ENCODE measurements at places on chromosomes 4 and X.

- no peak for DNase-seq
Measured at GRCh38 chr4:57117491-57117890, 7.3 kb upstream of the IGFBP7 start.

DNA sequence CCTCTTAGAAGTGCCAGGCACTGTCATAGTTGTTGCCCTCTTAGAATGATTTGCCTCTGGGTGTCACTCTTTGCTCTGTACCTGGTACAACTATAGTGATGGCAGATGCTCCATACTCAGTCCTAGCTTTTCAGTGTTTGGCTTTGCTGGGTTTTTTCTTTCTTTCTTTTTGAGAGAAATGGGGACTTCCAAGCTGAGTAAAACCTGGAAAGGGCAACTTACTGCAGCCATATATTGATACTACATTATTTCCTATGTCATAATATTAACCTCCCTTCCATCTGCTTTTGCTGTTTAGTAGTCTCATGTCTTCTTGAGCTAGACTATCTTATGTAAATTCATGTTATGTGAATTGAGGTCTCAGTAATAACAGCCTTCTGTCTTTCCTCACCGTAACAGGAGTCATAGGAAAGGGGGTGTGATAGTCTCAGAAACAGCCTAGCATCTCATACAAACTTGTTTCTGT lies 49.0 kb downstream of the NIPAL1 start:
- DNase-seq, result no peak

DNA sequence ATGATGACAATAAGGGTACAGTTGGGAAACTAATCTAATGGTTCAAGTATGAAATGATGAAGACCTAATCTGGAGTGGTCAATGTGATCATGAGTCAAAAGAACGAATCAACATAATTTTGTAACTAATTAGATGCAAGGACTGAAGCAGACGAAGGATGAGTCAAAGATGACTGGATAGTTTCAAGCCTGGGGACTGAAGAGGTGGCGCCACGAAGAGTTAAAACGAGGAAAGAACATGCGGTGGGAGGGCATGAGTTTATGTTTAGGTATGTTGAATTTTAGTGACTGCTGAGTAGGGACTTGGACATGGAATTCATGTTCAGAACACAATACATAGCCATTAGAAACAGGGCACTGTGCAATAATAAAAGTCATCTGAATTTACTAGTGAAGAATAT lies 221.5 kb upstream of the FAM241A start:
- no peak for DNase-seq

- DNase-seq, result no peak
Measured at GRCh38 chr4:1293531-1293941, 3.8 kb downstream of the MAEA start.

- DNase-seq, result no peak
Measured at GRCh38 chr4:126762663-126763247, 870.0 kb upstream of the INTU start.

GRCh38 chr4:40686081-40686913 lies 56.6 kb upstream of the RBM47 start:
- no peak for DNase-seq

GRCh38 chr4:82216219-82216618 lies 157.6 kb downstream of the HNRNPD start:
- no peak for DNase-seq

- no peak for DNase-seq
Measured at GRCh38 chr4:39825741-39826231, 127.8 kb downstream of the UBE2K start.

DNA sequence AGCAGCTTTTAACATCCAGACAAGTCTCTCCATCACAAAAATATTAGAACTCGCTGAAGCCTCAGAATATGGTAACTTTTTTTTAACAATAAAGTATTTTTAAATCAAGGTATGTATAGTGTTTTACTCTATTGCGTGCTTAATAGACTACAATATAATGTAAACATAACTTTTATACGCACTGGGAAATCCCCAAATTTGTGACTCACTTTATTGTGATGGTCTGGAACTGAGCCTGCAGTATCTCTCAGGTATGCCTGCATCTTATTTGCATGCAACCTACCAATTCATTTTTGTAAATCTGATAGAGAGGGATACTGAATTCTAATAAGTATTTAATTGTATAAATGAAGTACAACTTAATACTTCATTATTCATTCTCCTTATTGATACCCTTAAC lies 823.5 kb downstream of the ADGRL3 start:
- DNase-seq, result no peak

- no peak for DNase-seq
Measured at GRCh38 chrX:65575022-65575421, 40.4 kb upstream of the LAS1L start.

- no peak for DNase-seq
Measured at GRCh38 chrX:72052415-72053090, 79.2 kb downstream of the RTL5 start.

- peak; percentile 14 for DNase-seq
Measured at GRCh38 chr4:185011408-185011807, 6.9 kb upstream of the HELT start.

GRCh38 chr4:16199093-16199492 lies 27.2 kb downstream of the TAPT1 start:
- no peak for DNase-seq

DNA sequence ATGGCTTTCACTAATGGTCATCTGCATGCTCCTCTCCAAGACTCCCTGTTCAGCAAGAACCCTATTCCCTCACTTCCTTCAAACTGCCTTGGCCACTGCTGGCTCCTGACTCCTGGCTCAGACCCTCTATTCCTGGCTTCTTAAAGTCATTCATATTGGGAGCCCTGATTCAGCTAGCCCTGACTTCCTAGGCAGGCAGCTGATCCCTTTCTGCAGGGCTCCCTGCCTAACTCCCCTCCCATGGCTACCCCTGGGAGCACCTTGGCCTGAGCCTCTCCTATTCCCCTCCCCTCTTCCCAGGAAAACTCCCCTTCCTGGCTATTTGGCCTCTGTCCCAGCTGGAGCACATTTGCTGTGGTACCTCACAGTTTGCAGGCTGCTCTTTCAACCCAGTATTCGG lies 154.9 kb upstream of the PJA1 start:
- DNase-seq, result no peak

DNA sequence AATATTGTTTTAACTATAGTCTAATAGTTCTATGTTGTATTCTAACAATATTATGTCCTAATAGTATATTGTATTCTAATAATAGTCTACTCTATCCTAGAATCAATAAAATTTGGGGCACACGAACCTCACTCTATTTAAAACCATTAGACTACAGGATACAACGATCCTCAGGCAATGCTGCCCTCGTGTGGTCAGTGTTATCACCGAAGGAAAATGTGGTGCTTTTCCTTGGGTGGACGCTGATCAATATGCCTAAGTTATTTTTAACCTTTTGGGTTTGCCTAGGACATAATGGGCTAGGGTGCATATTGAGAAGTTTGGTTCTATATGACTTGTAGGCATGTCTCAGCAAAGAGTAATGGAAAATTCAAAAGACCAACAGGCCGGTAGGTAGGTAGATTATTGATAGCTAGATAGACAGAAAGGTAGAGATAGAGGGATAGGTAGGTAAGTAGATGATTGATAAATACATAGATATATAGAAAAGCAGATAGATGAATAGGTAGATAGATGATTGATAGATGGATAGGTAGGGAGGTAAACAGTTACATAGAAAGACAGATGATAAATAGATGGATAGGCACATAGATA lies 75.1 kb downstream of the PRKX start:
- peak; percentile 33 for DNase-seq

- DNase-seq, result no peak
Measured at GRCh38 chr4:101252721-101253120, 94.6 kb downstream of the PPP3CA start.

DNA sequence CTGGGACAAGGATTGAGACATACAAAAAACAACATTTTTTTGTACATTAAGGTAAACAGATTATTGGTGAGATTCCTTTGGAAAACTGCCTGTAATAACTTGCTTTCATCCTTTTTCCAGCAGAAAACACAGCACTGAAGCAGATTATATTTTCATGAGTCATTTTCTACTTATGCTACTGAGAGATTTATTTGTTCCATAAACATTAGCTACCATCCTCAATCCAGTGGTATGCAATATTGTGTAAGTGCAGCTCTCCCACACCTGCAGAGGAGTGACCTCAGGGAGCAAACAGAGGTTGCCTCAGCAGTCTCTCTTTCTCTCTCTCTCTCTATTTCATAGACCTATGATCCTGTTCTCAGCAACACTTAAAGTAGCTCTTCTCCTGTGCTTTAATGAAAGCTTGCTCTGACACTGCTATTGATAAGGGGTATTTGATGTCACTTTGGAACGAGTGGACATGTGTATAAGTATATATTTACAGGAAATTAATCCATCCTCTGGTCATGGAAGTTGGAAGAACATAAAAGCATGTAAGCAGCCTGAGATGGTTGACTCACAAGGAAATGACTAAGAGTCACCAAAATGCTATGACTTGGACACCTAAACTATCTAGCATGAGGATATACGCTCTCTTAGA lies 163.7 kb upstream of the SPANXC start:
- DNase-seq, result no peak

DNA sequence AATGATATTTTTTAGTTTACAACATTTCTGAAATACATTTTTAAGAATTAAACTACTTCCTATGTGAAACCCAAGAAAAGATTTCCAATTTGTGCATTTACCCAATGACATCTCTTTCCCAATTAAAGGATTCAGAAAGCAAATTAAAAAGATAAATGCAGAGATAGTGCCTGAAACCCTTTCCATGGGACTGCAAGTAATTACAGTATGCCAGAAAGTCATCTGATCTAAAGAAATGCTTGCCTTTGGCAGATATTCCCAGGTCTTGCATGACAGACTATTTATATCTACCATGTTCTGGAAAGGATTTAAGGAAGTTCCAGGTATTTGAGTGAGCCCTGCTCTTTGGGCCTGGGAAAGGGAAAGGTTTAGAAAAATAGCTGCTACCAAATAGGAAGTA lies 41.6 kb upstream of the CXorf38 start:
- no peak for DNase-seq

GRCh38 chrX:16796298-16796697 lies 10.0 kb downstream of the TXLNG start:
- no peak for DNase-seq

All from CD4-positive, alpha-beta T cell treated with Interleukin-10 for 1 hour (primary cell).